EH (cell line): ENCODE measurements at places on chromosomes 4 and X.

DNA sequence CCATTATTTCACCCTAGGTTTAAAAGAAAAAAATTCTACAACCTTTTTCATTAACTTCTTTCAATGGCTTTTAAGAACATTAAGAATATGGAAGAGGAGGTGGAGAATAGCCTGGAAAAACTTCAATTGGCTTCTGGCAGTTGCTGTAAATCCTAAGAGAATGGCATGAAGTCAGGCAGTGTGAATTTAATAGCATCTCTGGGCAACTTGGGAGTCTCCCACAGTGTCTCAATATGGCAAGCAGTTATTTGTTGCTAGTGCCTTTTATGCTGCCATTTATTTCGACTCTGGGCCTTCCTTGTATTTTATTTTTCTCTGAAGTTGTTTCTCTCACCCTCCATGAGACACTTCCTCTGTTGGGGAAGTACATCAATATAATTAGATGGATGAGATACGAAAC, 322.1 kb downstream of the CBLL2 start:
- no peak for DNase-seq

DNA sequence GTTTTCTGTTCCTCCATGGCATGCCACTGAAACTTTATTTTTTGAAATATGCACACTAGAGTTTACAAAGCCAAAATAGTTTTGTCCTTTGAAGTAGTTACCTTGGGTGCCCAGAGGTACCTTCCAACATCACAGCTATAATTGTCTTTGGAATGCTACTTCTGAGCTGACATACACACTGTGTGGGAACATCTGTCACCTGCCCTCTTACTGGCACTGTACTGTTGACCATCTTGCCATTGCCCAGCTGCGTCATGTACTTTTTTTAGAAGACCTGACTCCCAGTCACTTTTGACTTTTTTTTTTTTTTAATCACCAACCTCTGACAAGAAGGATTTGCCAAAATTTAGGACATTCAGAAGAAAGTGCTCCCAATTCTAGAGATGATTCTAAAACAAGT, 200.5 kb upstream of the CXorf66 start:
- DNase-seq, result no peak

GRCh38 chrX:37776987-37777325, 2.9 kb upstream of the CYBB start:
- no peak for DNase-seq

GRCh38 chr4:17616283-17616682, 1.8 kb downstream of the MED28 start:
- DNase-seq, result no peak

GRCh38 chrX:115251458-115252233, 17.8 kb upstream of the LRCH2 start:
- DNase-seq, result no peak

DNA sequence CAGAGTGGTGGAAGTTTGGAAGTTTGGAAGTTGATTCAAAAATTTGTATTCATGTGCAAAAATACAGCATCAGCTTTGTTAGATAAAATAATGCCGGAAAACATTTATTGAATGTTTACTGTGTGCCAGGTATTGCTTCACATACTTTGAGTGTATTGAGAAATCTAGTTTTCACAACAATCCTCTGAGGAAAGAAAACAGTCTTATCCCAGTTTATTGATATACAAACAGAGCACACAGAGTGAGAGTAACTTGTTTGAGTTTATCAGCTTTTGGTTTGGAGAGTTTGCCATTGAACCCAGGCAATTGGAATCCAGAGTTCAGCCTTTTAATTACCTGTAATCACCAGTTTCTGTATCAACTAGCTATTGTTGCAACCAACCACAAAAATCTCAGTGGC, 127.2 kb upstream of the RPS6KA3 start:
- DNase-seq, result no peak

- DNase-seq, result peak; percentile 28
Measured at GRCh38 chrX:123906557-123907316, 46.9 kb downstream of the XIAP start.

GRCh38 chr4:177293208-177294033, 16.3 kb upstream of the NEIL3 start:
- no peak for DNase-seq

- DNase-seq, result no peak
Measured at GRCh38 chr4:2836391-2836859, 7.2 kb upstream of the ADD1 start.

DNA sequence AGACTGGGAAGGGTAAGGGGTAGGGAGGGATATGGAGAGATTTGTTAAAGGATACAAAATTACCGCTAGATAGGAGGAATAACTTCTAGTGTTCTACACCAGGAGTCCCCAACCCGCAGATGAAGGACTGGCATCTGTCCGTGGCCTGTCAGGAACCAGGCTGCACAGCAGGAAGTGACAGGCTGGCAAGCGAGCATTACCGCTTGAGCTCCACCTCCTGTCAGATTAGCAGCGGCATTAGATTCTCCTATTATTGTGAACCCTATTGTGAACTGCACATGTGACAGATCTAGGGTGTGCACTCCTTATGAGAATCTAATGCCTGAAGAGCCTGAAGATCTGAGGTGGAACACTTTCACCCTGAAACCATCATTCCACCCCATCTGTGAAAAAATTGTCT, 27.9 kb upstream of the BBS7 start:
- no peak for DNase-seq

- DNase-seq, result no peak
Measured at GRCh38 chrX:31170792-31171191, 99.0 kb upstream of the FTHL17 start.

DNA sequence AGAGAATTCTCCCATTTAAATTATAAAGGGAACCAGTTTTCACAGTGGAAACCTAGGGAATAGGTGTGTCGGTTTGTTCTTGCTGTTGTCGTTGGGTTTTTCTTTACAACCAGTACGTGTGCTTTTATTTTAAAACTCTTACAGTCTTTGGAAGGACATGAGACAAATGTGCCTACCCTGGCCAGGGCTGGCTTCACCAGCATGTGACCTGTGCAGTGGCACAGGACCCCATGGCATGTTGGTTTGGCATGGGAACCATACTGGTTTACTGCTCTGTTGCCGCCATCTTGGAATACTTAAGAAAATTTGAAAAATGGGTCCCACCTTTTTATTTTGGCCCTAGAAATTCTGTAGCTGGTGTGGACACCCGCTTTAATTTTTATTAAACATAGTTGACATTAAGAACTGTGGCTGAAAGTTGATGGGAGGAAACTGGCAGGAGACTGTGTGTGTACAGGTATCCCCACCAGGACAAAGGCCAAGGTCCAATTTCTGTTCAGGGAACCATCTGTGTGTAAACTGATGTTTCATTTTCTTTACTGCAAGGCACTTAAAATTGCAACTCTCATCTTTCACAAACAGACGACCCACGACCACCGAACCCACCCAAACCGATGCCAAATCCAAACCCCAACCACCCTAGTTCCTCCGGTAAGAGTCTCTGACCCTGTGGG, 28.8 kb downstream of the CD99 start:
- no peak for DNase-seq

GRCh38 chr4:138140879-138141278, 101.3 kb downstream of the SLC7A11 start:
- DNase-seq, result no peak

DNA sequence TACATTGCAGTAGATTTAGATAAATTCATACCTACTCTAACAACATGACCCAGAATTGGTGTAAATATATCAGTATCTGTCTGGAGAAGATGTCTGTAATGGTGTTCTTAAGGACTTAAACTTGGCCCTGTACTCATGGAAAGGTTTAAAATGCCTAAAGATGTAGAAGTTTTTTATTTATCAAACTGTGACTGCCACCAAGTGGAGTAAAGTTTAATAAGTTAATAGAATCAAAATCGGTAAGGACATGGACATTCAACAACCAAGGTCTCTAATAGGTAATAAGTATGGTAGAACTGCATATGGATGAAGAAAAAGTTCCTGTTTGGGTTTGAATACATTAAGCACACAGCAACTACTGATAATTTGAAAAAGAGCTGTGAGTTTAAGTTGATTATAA, 474.0 kb upstream of the NDST3 start:
- no peak for DNase-seq

DNA sequence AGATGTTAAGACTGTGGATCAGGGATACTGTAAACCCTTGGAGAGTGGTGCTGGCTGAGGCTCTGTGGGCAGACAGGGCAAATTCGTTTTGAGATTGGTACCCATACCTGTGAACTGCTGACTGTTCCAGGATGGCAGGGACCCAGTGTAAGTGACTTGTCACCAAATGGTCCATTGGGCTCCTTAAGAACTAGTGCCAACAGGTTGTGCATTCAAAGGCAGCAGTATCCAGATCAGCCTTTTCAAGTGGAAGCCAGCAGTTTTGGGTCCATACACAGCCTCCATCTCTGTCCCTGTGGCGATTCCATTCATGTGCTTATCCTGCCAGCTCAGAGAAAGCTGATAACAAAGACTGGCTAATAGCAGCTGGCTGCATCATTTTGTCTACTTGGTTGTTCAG, 84.0 kb upstream of the SCOC start:
- DNase-seq, result no peak

- no peak for DNase-seq
Measured at GRCh38 chrX:103781706-103782105, 5.1 kb downstream of the PLP1 start.

DNA sequence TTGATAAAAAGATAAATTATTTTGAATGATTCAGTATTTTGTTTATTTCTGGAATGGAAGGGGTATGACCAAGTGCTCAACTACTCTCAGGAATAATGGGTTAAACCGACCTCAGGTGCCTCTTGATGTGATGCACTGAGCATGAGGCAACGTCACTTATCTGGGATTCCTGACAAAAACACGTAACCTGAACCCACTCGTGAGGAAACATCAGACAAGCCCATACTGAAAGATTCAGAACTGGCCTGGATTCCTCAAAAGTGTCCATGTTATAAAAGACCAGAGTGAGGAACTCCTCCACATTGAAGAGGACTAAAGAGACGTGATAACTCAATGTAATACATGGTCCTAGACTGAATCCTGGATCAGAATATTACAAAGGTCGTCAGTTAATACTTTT, 144.0 kb downstream of the FNIP2 start:
- peak; percentile 24 for DNase-seq

GRCh38 chr4:121582296-121582695, 114.5 kb downstream of the ANXA5 start:
- no peak for DNase-seq

DNA sequence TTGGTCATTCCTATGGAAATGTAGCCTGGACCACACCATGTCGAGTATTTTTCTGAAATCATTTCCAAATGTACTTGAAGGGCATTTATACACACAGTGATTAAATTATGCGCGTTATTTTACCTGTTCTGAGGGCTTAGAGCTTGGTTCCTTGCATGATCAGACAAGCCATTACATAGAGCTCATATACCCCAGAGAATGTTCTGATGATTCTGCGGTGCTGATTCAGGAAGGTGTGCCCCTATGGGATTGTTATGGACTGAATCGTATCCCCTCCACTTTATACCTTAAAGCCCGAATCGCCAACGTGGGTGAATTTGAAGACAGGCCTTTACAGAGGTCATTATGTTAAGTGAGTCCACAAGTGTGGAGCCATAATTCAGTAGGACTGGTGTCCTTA, 848.9 kb downstream of the TRIML1 start:
- no peak for DNase-seq

- DNase-seq, result no peak
Measured at GRCh38 chrX:69501429-69501828, 2.7 kb upstream of the NALF2 start.

DNA sequence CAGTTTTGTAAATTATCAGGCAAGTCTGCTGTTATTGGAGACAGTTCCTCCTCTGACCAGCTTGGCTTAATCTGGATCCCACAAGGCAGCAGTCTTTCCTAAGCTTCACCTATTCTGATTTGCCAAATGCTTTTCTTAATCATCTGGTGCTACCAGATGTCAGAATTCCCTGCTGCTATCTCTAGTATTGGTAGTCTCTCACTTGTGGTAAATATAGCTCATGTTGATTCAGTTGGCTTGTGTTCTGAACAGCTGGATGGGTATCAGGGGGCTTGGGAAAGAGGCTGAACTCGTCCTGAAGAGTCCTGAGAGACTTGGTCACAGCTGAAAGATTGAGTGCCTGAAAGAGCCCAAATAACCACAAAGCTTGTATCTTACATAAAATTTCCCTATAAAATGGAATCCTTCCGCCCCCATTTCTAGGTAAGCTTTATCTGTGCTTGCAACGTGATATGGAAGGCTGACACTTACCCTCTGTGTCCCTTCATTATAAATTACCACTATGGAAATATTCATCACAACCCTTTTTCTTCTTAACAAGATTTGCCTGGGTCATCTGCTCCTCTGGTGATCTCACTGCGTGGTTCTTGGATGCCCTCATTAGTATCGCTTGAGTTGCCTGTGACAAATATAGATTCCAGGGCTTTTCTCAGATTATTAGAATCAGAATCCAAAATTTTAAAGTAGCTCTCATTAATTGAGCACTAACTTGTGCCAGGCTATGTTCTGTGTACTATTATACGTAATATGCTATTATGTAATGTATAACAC, 104.1 kb upstream of the GPRIN3 start:
- DNase-seq, result no peak

- peak; percentile 41 for DNase-seq
Measured at GRCh38 chr4:154399259-154399974, 92.2 kb downstream of the DCHS2 start.

DNA sequence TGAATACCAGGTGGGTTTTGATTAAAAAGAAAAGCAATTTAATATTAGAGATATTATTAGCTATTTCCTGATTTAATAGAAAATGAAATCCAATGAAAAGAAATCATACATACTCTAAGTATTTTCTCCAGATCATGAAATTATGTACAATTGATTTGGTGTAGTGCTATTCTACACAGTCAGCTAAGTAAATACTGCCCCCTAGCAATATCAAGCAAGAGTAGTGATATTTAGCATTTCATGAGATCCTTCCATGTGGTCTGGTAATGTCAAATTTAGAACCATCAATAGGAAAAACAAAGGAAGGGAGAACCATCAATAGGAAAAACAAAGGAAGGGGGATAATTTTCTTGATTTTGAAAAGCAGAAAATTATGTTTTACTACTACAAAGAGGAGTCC, 114.6 kb downstream of the TBCK start:
- peak; percentile 31 for DNase-seq

DNA sequence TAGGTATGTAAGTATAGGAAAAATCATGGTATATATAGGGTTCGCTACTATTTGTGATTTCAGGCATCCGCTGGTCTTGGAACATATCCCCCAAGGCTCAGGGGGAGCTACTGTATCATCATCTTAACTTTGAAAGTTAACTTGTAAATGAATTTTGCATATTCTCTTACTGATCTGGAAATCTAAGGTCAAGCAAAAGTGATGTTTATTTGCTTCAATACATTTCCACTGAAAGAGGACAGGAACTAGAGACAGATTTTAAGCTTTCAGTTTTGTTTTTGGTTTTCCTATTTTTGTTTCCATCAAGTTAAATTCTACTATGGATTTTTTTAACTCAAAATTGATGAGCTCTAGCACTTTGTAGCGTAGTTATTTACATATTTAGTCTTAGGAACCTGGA, 56.2 kb downstream of the NAF1 start:
- DNase-seq, result no peak

GRCh38 chrX:40468033-40468846, 112.5 kb upstream of the ATP6AP2 start:
- DNase-seq, result peak; percentile 39

- DNase-seq, result no peak
Measured at GRCh38 chr4:10606483-10607155, 77.9 kb downstream of the CLNK start.

GRCh38 chr4:159222043-159222552, 119.2 kb downstream of the RAPGEF2 start:
- DNase-seq, result no peak
